ENCODE measurements at places on chromosomes 4 and X.

DNA sequence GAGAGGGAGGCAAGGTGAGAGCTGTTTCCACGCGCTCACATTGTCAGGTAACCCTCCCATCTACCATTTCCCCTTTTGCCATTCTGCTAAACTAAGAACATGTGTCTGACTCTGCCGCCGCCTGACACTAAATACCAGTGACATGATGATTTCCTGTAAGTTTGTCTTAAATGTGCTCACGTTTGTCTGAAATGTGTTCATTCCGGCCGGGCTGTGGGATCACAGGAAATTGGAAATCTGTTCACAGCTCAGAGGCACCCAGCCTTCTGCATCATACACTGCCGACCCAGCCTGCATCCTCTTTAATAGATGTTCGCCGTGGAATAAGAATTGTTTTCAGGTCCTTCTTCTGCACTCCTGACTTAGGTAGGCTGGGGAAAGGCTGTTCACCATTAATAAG lies 336.2 kb upstream of the PPARGC1A start:
- no peak for DNase-seq

GRCh38 chr4:153068751-153069150 lies 132.6 kb downstream of the FHDC1 start:
- no peak for DNase-seq

GRCh38 chrX:95860127-95860526 lies 824.5 kb upstream of the DIAPH2 start:
- DNase-seq, result no peak

DNA sequence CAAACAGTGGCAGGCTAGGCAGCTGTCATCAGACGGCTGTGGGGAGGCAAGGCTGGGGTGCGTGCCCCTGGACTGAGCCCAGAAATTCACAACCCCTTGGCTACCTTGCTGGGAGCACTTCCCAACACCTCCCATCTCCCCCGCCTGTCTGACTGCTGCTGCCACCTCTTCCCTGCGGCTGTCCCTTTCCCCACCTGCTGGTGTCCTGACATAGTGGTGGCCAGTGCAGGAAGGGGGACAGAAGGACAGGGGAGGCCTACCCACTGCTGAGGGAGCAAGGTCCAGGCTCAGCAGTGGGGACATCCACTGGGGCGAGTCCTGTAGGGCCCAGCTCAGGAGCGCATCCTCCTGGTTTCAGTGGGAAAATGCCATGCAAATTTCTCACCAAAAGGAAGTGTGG lies 3.4 kb downstream of the ABCD1 start:
- DNase-seq, result no peak

- no peak for DNase-seq
These were observed 46.6 kb upstream of the CHRNA9 start for GRCh38 chr4:40288566-40288965.

- DNase-seq, result no peak
These were observed 98.8 kb upstream of the NDP start for GRCh38 chrX:44071847-44072551.

GRCh38 chr4:42366959-42367358 lies 30.3 kb upstream of the SHISA3 start:
- DNase-seq, result no peak

GRCh38 chr4:10123227-10124101 lies 6.9 kb upstream of the WDR1 start:
- no peak for DNase-seq

- no peak for DNase-seq
These were observed 163.5 kb upstream of the EMCN start for GRCh38 chr4:100681289-100681688.

GRCh38 chrX:122004127-122004526 lies 956.7 kb downstream of the GLUD2 start:
- no peak for DNase-seq

- no peak for DNase-seq
These were observed 13.2 kb downstream of the FRMD7 start for GRCh38 chrX:132114607-132115006.

DNA sequence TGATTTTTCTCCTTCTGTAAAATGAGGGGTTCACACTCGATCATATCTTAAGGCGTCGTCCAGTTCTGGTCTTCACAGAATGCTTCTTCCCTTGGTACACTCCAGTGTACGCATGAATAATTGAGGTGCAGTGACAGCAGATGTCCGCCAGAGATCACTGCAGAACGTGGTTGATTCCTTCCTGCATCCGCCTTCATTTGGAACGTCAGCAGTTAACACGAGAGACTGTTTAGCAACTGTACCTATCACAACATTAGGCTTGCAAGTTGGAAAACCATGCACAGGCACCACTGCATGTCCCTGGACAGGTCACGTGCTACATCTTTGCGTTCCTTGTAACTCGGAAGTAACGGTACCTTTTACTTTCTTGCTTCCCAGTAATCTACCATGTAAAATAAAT lies 66.0 kb upstream of the GEMIN8 start:
- DNase-seq, result no peak

GRCh38 chr4:139560406-139561104 lies 4.5 kb upstream of the SETD7 start:
- DNase-seq, result no peak

Measured in SHP77 treated with DMSO at 0.1 percent for 48 hours (cell line).